ENCODE measurements at places on chromosomes 7 and 10.

GRCh38 chr7:54944179-54944578 is 74.6 kb upstream of the EGFR start:
- no peak for DNase-seq

GRCh38 chr10:127987467-127988380 is 80.8 kb downstream of the PTPRE start:
- DNase-seq: no peak

- no peak for DNase-seq
These were observed 135.3 kb upstream of the COBL start for GRCh38 chr7:51451751-51452476.

- DNase-seq: no peak
These were observed 15.0 kb upstream of the GFRA1 start for GRCh38 chr10:116287906-116288501.

- DNase-seq: no peak
These were observed 3.2 kb upstream of the ATOH7 start for GRCh38 chr10:68235111-68235510.

DNA sequence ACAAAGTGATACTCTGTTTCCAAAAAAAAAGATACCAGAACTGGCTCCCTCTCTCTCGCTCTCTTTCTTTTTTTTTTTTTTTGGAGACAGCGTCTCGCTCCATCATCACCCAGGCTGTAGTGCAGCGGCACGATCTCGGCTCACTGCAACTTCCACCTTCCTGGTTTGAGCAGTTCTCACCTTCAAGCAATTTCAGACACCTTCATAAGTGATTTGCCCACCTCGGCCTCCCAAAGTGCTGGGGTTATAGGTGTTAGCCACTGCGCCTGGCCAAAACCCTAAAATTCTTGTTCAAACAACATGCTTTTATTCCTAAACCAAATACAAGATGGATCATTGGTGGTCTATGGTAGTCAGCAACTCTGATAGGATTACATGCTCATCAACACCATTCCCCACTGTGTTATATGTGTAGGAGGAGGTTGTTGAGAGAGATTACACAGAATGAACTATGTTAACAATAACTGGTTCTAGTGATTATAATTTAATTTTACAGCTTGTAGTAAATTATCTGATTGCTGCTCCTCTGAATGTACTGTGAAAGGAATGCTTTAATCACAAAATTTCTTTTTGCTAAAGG is 15.5 kb downstream of the ACBD5 start:
- DNase-seq: no peak

GRCh38 chr10:123409884-123410283 is 255.7 kb downstream of the BUB3 start:
- DNase-seq: no peak

GRCh38 chr7:128725531-128725930 is 13.6 kb upstream of the CALU start:
- no peak for DNase-seq

DNA sequence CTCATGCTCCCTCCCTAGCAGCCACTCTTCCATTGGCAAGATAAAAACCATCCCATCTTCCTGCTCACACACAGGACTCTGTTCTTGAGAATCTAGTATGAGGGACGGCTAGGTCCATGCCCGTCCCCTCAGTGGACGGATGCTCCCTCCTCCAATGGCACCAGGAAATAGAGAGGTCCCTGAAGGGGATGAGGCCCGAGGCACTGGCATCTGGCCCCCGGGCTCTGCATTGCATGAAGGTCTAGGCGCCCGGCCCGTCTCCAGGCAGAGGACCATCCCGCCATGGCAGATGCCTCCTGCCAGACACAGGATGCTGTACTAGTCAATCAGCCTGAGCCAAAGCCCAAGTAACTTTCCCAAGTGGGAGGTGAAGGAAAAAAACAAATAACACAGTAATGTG is 15.0 kb downstream of the PRKAG2 start:
- DNase-seq: no peak

- no peak for DNase-seq
These were observed 158.2 kb downstream of the VWC2 start for GRCh38 chr7:49931627-49932026.

DNA sequence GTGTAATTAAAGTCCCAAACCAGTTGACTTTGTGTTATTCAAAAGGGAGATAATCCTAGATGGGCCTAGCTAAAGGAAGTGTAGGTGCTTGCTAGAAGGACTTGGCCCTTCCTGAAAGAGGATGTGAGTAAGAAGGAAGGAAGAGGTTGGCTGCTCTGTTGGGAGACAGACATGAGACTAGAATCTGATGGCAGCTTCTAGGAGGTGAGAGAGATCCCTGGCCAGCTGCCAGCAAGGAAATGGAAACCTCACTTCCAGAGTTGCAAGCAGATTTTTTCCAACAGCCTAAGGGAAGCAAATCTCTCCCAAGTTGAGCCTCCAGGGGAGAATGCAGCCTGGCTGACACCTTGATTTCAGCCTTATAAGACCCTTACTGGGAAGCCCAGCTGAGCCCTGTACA is 368.4 kb upstream of the ZMIZ1 start:
- DNase-seq: no peak

- no peak for DNase-seq
These were observed 184.8 kb downstream of the PTPN20 start for GRCh38 chr10:47095848-47096612.

DNA sequence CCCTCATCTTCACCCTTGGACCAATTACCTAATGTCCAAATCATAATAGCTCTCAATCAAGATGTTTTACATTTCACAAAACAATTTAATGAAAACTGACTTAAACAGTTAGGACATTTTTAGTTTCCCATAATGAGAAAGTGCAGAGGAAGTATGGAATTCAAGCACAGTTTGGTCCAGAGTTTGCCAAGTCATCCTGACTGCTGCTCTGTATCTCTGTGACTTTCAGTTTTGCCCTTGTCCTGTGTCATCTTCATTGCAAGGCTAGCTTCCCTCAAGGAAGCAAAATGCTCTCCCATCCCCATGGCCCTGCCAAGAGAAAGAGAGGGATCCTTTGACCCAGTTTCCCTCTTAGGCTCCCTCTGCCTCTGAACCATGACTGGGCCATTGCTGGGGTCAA is 7.9 kb upstream of the PLEKHS1 start:
- no peak for DNase-seq

- no peak for DNase-seq
These were observed 79.0 kb upstream of the ODAD2 start for GRCh38 chr10:28077889-28078288.

DNA sequence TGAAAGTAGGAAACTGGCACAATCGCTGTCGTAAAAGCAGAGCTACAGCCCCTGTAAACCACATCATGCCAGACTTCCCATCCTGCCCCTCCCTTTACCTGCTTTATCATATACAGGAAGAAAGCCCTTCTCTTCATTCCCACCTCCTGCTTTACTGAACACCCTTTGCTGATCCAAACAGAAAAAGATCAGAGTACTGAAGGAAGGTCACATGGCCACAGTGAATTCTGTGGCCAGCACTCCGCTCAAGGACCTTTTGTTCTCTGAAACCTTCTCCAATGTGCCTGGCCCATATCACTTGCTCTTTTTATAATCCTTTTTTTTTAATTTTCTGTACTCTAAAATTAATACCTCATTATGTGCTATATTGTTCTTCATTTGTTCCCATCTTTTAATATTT is 108.8 kb upstream of the LRGUK start:
- DNase-seq: no peak

- no peak for DNase-seq
These were observed 89.9 kb upstream of the MACROH2A2 start for GRCh38 chr10:69962746-69963135.

GRCh38 chr7:16417906-16418305 is 3.4 kb downstream of the CRPPA start:
- no peak for DNase-seq

DNA sequence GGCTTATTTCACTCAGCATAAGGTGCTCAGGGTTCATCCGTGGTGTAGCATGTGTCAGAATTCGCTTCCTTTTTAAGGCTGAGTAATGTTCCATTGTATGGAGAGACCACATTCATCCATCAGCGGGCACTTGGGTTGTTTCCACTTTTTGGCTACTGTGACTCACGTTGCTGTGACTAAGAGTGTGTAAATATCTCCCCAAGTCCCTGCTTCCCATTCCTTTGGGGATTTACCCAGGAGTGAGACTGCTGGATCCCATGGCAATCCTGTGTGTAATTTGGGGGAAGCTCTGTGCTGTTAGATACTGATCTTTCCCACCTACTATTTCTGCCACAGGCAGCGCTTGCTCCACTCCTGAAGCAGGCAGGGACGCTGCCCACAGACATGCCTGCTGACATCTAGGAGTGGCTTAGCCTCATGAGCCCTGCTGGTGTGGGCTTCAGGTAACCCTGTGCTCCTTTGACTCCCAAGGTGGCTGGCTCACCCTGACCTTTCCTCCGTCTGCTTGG is 346.0 kb downstream of the FRMD4A start:
- no peak for DNase-seq

DNA sequence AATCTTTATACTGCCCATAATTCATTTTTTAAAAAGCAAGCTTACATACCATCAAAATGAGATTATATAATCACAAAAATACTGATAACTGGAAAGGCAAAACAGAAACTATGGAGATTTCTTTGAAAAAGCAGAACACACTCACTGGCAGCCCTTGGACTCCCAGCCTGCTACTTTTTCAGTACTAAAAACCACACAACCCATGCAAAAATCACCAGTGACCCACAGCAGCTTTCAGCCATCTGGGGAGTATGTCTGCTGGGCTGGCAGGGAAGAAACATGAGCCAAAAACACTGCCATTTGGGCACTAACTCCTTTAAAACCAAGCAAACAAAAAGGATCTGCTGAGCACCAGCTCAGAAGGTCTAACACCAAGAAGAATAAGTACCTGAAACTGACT is 80.0 kb upstream of the DDC start:
- no peak for DNase-seq

GRCh38 chr7:41706228-41706930 is 3.5 kb upstream of the INHBA start:
- no peak for DNase-seq

DNA sequence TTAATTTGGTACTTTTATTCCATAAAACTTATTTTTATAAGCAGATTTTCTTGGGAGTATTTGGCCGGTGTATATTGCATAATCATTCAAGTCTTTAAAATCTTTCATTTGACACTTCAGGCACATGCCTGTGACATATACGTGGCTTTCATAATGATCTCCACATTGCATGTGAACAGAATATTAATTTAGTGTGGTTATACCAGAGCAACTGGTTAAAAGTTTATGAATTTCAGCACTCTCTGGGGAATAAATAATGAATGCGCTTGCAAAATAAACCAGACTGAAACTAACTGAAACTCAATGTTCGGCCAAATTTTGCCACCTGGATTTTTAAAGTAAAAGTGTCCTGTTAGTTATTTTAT is 242.3 kb downstream of the GLI3 start:
- DNase-seq: no peak
